ENCODE measurements at places on chromosomes 7 and 10.
A peak's percentile ranks its signal among the peaks of the same experiment; 100 is the strongest.

DNA sequence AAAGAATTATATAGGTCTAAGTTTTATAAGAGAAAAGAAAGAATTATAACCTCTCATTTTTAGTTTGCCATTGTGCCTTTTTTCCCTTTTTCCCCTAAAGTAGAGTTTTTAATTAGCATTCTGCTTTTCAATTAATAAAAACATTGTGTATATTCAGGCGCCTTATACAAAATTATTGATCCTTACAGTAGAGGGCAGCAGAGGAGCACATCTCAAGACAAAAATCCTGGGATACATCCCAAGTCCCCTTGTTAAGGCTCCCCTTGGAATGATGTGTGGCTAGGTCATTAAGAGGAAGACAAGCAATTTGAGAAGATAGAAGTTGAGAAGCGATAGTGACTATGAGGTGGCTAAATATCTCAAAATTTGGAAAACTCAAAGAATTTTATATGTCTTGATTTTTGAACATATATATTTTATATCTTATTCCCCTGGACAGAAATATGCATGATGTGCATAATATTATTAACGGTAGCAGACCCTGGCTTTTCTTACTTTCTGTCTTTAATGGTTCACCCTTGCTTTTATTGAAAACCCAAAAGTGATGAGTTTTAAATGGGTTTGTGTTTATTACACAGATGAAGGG lies 19.1 kb upstream of the TPK1 start:
- no peak for DNase-seq

DNA sequence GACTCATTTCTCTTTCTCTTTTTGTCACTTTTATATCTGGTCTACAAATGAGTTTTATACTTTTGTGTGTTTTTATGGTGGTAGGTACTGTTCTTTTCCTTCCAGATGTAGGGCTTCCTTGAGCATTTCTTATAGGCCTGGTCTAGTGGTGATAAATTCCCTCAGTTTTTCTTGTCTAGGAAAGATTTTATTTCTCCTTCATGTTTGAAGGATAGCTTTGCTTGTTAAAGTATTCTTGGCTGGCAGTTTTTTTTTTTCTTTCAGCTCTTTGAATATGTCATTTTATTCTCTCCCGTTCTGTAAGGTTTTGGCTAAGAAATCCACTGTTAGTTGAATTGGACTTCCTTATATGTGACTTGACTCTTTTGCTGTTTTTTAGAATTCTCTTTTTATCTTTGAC lies 292.7 kb downstream of the RPS24 start:
- DNase-seq: no peak

- DNase-seq: no peak
Measured at GRCh38 chr10:18738835-18739234, 79.6 kb downstream of the ARL5B start.

GRCh38 chr7:47435889-47436312 lies 146.0 kb downstream of the TNS3 start:
- no peak for DNase-seq

DNA sequence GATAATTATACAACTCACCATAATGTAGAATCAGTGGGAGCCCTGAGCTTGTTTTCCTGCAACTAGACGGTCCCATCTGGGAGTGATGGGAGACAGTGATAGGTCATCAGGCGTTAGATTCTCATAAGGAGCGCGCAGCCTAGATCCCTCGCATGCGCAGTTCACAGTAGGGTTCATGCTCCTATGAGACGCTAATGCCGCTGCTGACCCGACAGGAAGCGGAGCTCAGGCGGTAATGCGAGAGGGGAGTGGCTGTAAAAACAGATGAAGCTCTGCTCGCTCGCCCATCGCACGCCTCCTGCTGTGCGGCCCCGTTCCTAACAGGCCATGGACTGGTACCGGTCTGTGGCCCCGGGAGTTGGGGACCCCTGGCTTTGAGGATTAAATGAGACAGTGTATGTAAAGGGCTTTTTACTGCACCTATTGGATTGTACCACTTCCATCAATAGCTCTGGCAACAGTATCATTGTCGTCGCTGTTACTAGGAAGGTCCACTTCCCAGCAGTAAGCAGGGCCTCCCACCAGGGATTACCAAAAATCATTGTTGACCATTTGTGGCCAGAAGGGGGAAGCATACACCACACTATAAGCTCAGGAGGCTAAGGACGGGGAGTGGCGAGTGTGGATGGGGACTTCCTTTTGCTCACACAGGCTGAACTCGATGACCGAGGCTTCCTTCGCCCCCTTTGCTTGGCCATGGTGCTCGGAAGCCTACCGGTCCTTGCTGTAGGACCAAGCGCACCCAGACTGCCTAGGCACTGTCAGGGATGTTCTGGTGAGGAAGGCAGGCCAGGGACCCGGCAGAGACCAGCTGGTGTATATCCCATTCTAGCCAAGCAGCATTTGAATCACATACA lies 26.4 kb downstream of the AKR1B1 start:
- DNase-seq: peak; percentile 45

DNA sequence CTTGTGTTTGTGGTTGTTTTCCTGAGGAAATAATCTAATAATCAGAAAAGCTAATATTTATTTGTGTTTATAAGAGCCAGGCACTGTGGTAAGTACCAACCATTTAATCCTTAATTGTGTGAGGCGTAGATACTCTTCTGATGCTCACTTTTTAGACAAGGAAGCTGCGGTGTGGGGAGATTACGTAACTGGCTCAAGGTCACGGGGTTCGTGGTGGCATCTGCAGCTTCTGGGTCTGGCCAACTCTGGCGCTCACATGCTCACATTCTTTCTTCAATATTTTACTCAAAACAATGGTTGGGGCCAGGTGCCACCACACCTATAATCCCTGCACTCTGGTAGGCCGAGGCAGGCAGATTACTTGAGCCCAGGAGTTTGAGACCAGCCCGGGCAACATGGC lies 77.6 kb downstream of the RALA start:
- DNase-seq: no peak

GRCh38 chr7:78985509-78985908 lies 468.0 kb downstream of the MAGI2 start:
- no peak for DNase-seq

- no peak for DNase-seq
Measured at GRCh38 chr10:31479752-31480151, 160.7 kb downstream of the ZEB1 start.

DNA sequence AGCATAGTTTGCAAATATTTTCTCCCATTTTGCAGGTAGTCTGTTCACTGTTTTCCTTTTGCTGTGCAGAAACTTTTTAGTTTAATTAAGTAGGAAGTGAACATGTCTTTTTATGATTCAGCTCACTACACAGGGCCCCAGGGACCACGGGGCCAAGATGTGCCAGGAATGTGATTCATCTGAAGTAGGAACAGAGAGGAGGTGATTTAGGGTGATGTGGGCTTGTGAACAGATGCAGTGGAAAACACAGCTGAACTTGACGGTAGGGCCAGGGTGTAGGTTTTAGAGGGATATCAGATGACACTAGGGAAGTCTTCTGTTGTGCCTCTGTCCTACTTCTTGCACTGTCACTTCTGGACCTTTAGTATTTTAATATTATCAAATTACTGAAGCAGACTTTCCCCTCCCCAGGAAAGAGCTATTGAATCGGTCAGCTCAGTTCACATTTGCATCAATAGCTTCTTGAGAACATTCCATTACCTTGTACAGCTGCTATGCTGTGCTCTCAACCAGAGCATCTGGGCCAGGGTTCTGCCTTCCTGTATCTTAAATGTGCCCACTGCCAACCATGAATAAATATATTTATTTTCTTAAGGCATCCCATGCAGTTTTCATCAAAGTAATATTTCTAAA lies 96.9 kb downstream of the OSBPL3 start:
- DNase-seq: no peak
